ENCODE measurements at places on chromosomes 16 and 17.

DNA sequence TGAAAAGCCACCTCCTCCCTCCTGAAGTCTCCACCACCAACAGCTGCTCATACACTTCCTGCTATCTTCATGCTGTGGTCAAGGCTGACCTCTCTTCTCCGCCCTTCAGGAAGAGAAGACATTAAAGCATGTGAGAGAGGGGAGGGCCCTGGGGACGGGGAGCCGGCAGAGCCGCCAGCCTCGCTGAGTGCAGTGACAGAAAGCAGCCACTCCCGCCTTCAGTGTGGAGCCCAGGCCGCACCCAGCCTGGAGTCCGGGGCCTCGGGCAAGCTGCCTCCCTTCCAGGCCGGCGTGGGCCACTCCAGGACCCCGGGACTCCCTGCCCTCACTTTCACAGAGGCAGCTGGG lies 94.7 kb upstream of the TNRC6C start:
- no peak for DNase-seq

DNA sequence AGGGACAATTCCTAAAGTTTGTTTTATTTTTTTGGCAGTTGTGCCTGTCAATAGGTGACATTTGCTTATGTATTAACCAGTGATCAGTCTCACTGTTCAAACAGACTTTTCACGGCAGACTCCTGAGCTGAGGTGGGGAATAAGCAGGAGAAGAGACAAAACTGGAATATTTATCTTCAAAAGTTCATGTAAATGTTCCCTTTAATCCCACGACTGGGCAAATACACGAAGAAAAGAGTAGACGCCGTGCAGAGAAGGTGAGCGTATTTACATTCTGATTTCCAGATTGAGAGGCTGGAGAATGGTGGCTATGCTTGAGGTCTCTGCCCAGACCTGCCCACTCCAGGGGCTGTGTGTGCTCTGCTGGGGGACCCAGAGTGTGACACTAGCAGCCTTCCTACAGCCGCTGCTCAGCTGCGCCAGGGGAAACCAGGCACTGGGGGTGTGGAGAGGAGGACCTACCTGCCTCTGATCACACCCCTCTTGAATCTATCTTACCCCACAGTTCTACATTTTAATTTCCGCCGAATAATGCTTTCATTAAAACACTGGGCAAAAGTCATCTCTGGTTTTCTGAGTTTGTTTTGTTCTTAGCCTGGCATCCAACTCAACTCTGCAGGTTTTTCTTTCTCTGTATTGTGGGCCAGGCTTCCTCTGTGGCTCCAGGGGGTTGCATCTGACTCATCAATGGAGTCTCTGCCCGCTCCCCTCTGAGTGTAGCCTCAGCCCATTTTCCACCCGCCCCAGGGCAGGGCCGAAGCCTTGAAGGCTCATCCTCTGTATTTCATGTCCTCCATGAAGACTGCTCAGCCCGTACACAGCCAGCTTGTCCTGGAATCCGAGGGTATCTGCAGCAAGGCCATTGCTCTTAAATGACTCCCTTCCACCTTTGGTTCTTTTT lies 237.1 kb downstream of the NTN1 start:
- DNase-seq: no peak

- DNase-seq: no peak
Measured at GRCh38 chr16:53999841-54000240, 286.7 kb downstream of the IRX3 start.

DNA sequence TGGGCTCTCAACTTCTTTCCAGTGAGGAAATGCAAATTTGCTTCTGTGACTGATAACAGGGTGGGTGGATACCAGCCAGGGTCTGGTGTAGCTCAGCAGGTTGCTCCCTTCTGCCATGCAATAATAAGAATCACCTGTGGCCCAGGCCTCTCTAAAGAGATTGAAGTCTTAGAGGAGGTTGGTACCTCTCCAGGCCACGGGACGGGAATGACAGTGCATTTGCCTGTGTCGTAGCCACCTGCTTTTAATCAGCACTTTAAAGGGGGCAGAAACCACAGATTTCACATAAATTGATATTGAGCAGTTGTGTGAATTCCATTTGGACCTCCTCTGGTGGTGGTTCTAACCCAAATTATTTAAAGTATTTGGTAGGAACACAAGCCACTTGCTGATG lies 246.9 kb downstream of the PRKCA start:
- DNase-seq: no peak

- peak; percentile 56 for DNase-seq
Measured at GRCh38 chr16:19167710-19168370, at the start of gene SYT17. SYT17 (plus strand) TSS chr16:19168240; CDS start chr16:19168647, 407 bp downstream.

GRCh38 chr16:21163576-21163975 lies 5.1 kb downstream of the LDAF1 start:
- no peak for DNase-seq

DNA sequence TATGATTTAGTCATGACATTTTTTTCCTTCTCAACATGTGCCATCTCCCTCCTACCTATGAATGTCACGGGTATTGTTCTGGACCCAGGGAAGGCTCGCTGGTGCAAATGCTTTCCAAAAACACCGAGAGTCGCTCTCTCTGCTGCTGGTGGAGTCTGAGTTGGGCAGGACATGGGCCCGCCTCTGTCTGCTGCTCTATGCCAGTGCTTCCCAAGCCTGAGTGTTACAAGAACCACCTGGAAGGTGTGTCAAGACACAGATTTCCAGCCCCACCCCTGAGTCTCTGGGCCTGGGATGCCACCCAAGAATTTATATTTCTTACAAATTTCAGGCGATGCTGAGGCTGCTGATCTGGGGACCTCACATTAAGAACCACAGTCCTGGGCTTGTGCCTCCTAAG lies 9.1 kb downstream of the JPH3 start:
- DNase-seq: no peak

DNA sequence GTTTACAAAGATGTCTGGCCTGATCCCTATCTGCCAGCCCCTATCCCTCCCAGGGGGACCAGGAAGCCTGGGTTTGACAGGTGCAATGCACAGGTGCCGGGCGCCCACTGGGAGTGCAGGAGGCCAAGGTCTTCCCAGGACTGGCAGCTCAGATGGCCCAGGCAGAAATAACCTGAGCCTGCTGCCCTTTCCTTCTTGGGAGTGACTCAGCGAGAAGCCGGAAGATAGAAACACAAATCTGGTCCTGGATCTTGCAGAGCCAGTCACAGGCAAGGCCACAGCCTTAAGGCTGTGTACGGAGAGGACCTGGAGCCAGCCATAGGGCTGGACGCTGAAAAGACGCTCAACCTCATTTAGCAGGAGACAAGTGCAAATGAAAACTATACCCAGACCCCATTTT lies 27.7 kb downstream of the GPR142 start:
- no peak for DNase-seq

- DNase-seq: no peak
Measured at GRCh38 chr16:71493213-71493612, 4.1 kb upstream of the ZNF19 start.

GRCh38 chr16:52676959-52677358 lies 130.0 kb upstream of the TOX3 start:
- no peak for DNase-seq

DNA sequence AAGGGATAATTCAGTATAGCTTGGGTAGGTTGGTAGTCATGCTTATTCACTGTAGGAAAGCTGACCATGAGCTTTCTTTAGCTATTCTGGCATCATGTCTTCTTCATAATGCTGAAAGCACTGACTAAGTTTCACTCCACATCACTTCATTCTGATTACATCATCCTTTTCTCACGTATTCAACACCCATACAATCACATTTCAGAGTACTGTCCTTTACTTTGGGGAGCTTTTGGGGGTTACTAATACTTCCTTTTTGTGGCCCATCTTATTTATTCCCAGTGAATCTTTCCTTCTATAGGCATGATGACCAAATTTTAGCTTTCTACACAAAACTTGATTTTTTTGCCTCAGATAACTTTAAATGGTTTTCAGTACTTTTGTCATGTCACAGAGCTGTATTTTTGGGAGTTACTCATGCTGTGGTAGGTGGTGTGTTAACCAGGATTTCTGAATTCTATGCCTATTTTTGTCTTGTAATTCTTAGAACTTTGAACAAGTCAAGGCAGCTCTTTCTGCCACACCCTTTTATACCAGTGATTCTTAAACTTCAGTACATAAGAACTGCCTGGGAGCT lies 23.5 kb downstream of the TADA2A start:
- DNase-seq: no peak

GRCh38 chr17:4747847-4748246 lies 8.1 kb upstream of the CXCL16 start:
- DNase-seq: no peak

- DNase-seq: no peak
Measured at GRCh38 chr16:75402821-75403475, 30.4 kb downstream of the CFDP1 start.

GRCh38 chr17:47276444-47276843 lies 22.8 kb downstream of the ITGB3 start:
- DNase-seq: no peak

- DNase-seq: no peak
Measured at GRCh38 chr16:11139326-11140097, 116.5 kb downstream of the SOCS1 start.

DNA sequence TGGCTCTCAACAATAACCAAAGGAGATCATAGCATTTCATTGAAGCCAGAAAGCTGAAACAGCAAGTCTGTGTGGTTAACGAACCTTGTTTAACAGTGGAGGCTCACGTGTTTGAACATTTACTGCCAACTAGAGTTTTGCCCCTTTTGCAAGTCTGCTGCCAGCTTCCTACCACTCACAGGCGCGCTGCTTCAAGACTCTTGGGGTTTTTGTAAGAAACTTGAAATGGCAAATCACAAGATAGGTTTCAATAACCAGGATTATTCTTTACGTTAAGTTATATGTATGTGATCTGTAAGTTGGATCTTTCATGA lies 1.2 kb downstream of the SNTB2 start:
- DNase-seq: no peak

DNA sequence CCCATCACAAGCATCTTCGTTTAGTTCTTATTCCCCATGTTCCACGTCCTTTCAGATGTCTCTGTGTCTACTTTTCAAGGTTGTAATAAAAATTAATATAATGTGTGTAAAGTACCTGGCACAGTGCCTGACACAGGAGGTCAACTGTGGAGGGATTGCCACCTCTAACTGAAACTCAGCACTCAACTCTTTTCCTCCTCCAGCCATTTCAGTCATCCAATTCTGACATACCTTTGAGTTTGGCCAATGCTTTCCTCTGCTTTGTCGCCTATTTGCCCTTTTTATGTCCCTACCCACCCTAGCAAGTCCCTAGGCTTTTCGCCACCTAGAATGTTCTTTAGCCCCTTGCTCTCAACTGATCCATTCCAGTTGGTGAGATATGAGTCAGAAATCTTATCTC lies 1.6 kb downstream of the UBE2Z start:
- DNase-seq: no peak
